ENCODE measurements at places on chromosomes 1 and 21.
A peak's percentile ranks its signal among the peaks of the same experiment; 100 is the strongest.

DNA sequence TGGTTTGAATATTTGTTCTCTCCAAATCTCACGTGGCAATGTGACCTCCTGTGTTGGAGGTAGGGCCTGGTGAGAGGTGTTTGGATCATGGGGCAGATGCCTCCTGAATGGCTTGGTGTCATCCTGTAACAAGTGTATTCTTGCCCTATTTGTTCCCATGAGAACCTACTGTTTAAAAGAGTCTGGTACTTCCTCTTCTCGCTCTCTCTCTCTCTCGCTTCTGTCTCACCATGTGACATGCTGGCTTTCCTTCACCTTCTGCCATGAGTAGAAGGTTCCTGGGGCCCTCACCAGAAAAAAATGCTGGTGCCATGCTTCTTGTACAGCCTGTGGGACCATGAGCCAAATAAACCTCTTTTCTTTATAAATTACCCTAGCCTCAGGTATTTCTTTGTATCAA, 8.4 kb upstream of the PAXBP1 start:
- DNase-seq, result no peak

- DNase-seq, result no peak
Measured at GRCh38 chr1:147189514-147189913, 17.2 kb upstream of the PRKAB2 start.

GRCh38 chr1:176211396-176212165, 4.5 kb upstream of the COP1 start:
- no peak for DNase-seq

DNA sequence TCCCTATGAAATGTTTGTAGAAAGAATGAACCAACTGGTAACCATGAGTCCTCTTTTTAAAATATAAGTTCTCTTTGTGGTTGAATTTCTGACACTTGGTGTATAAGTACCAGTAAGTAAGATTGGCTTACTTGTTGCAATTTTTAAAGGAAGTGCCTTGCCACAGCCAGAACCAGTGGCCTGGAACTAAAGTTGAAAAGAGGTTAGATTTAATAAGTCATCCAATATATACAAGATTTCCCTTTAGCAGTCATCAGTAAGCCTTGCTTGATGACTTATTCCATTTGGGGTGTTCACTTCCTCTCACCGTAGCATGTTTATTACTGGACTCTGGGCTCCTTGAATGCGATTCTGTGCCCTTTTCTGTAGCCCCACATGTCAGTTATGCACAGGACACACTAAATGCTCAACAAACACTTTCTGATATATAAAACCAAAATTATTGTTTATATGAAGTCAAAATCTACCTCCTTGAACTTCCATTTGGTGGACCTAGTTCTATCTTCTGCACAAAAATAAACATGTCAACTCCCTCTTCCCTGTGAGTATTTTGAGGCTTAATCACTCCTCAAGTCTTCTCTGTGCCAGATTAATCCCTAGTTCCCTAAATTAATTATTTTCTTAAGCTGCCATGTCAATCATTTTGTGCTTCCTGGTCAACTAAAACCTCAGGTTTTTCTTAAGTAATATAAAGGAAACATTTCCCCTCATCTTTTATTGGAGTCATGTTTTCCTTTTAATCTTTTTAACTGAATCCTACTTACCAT, 218.1 kb downstream of the ST6GALNAC3 start:
- DNase-seq, result no peak

- no peak for DNase-seq
Measured at GRCh38 chr1:40978886-40979240, 633 bp upstream of the CTPS1 start.

DNA sequence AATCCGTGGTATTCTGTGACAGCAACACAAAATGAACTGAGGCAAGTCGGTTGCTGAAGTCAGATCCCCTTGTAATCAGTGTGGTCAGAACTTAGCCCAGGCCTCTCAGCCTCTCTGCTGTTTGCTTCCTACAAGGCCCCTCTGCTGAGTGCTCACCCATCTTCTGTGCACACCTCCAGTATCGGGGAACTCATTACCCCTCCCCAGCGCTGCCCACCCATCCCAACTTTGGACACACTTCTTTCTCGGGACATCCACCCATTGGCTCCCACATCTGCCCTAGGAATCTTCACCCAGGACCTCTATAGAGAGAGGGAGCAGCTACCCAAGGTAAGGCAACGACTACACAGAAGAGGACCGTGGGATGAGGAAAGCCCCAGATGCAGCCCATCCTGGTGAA, 217.5 kb downstream of the MATN1 start:
- DNase-seq, result no peak

DNA sequence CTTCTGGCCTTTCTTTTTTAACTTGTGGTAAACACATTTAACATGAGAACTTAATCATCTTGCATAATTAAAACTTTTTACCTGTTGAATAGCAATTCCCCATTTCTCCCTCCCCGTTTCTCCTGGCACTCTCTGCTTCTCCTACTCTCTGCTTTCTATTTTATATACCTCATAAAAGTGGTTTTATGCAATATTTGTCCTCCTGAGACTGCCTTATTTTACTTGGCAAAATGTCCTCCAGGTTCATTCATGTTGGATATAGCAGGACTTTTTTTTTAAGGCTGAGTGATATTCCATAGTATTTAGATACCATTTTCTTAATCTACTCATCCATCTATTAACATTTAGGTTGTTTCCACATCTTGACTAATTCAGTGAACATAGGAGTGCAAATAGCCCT, 35.0 kb downstream of the BTG3 start:
- DNase-seq, result no peak

GRCh38 chr1:203325026-203325417, 19.7 kb downstream of the BTG2 start:
- no peak for DNase-seq

GRCh38 chr1:43512681-43513080, 18.0 kb upstream of the PTPRF start:
- no peak for DNase-seq

- no peak for DNase-seq
Measured at GRCh38 chr1:86523670-86524354, 23.1 kb upstream of the CLCA4 start.

DNA sequence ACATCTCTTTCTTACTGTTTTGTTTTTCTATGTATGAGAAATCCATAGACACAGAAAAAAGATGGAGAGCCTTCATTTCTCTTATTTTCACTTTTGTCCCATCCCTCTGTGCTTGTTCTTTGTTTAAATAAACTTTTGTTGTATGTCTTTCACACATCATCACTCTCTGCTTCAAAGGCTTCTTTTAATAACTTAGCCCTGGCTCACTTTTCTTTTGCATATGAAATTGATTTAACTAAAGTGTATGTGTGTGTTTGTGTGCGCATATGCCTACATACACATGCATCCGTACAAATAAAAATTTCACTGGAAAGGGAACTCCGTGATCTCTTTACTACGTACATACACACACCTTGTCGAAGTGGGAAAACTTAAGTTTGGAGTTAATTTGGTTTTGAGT, 168.6 kb downstream of the NFIA start:
- no peak for DNase-seq

GRCh38 chr1:27878787-27879335, 6.5 kb downstream of the THEMIS2 start:
- no peak for DNase-seq

- no peak for DNase-seq
Measured at GRCh38 chr1:159266832-159267231, 35.3 kb upstream of the FCER1A start.

DNA sequence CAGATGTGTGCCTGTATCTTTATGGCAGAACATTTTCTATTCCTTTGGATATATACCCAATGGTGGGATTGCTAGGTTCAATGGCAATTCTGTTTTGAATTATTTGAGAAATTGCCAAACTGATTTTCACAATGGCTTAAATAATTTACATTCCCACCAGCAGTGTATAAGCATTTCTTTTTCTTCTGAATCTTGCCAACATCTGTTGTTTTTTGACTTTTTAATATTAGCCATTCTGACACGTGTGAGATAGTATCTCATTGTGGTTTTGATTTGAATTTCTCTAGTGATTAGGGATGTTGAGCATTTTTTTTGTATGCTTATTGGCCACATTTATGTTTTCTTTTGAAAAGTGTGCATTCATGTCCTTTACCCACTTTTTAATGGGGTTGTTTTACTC, 864.3 kb upstream of the ADAMTS5 start:
- no peak for DNase-seq

DNA sequence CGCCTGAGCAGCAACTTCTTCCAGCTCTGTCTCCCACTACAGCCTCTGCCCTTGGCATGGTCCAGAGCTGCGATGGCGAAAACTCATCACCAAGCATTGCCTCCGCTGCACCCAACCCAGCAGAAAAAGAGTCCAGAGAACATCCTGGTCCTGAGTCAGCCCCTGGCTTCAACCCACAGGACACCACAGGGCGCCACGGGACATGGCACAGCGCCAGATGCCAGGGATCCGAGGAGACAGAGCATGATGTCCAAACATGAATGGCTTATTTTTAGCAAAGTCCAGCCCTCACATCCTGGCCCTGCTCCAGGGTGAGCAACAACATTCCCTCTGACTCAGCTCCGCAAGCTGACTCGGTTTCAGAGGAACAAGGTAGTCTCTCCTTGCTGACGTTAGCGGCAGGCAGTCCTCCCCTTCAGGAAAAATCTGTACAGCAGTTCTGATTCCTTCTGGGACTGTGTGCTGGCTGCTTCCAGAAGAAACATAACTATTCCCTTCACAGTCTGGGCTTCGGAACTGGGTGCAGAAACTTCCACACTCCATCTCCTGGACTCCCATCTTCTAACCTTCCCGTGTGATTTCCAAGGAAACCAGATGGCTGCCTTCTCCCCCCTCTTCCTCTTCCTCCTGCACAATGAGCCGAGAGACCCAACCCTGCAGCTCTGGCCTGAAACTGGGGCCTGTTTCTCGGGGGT, 131.3 kb downstream of the TOMM20 start:
- DNase-seq, result no peak

DNA sequence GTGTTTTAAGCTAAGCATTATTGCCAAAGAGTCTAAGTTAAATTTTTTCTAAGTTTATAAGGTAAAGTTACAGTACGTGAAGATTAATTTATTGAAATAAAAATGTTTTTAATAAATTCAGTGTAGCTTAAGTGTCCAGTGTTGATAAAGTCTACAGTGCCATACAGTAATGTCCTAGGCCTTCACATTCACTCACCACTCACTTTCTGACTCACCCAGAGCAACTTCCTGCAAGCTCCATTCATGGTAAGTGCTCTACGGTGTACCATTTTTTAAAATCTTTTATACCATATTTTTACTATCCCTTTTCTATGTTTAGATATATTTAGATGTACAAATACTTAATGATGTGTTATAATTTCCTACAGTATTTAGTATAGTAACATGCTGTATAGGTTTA, 173.2 kb downstream of the CACNA1E start:
- no peak for DNase-seq

DNA sequence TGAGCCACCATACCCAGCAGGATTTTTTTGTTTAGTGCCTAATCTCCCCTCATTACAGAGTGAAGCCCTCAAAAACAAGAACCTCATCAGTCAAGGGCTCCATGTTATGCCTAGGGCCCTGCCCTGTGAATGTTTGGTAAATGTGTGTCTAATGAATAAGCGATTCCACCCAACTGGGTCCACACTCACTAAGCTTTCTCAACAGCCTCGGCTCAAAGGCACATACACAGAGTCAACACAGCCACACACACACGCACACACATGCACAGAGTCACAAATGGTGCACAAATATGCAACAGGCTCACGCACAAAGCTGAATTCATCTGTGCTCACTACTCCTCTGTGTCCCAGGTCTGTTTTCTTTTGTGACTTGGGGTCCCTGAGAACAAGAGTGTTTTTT, 11.7 kb upstream of the SYNC start:
- no peak for DNase-seq

DNA sequence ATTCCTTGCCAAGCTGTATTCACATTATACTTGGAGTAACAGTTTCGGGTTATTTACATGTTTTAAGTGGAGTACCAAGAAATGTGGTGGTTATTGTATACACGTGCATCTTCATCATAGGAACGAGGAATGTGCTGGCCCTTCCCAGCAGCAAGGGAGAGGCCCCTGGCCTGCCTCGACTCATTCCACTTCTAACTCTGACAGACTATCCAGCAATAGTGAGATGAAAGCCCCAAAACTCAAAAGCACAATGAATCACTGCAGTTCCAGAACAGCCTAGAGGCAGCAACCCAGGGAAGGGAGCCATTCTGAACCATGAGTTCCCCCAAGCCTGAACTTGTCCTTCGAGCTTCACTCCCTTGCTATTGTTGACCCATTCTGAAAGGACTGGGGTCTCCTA, 23.1 kb downstream of the FAM89A start:
- DNase-seq, result no peak

- no peak for DNase-seq
Measured at GRCh38 chr1:19073311-19074186, 117.1 kb upstream of the IFFO2 start.

DNA sequence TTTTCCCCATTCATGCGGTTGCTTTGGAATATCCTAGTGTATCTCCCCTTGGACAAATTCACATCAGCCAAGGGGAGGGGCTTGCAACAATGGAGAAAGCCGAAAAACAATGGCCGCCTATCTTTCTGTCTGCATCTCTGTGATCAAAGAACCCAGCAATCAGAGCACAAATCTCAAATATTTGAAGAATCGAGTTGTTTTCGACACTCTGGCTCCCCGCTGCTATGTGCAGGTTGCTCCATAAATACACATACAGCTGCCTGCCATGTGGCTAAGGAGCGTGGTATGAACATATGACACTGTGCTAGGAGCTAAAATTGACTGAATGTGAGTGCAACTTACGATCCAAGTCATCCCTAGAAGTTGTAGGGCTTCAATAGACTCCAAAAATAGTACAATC, 8.5 kb downstream of the CFHR4 start:
- DNase-seq, result no peak

DNA sequence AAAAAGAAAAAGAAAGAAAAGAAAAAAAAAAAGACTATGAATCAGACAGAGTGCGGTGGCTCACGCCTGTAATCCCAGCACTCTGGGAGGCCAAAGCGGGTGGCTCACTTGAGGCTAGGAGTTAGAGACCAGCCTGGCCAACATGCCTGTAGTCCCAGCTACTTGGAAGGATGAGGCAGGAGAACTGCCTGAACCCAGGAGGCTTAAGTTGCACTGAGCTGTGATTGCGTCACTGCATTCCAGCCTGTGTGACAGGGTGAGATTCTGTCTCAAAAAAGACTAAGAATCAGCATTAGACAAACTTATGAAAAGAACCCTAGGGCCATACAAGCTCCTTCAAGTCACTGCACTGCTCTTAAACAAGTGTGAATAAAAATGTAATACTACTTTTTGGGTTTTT, 16.9 kb downstream of the PSMB4 start:
- no peak for DNase-seq

- peak; percentile 28 for DNase-seq
Measured at GRCh38 chr1:109509176-109510134, at the start of gene AMIGO1. Gene AMIGO1, minus strand, starts transcription at chr1:109509727. Its CDS starts 815 bp downstream, at chr1:109508912.

DNA sequence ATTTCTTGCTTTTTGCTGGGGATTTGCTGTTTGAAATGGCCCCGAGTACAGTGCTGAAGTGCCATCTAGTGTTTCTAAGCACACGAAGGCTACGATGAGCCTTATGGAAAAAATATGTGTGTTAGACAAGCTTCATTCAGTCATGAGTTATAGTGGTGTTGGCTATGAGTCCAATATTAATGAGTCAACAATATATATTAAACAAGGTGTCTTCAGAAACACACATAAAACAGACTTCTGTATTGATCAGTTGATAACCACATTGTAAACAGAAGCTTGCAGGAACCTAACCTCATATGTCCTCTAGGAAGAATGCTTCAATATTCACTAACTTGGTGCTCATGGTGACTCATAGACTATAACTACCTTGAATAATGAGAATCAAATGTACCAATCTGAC, 1.7 kb upstream of the GJB5 start:
- no peak for DNase-seq

GRCh38 chr1:157236072-157236471, 97.9 kb upstream of the ETV3 start:
- no peak for DNase-seq

GRCh38 chr1:45989249-45989648, 143.2 kb downstream of the PIK3R3 start:
- no peak for DNase-seq

- DNase-seq, result peak; percentile 18
Measured at GRCh38 chr1:46735708-46736324, 16.9 kb upstream of the EFCAB14 start.

Measured in KG1 (cell line).